ENCODE measurements at places on chromosomes 11 and 22. TPM values are rescaled to one million over a fixed set of nuclear protein-coding genes. Genes with fewer than 3 reads are reported as not detected.
A peak's percentile ranks its signal among the peaks of the same experiment; 100 is the strongest.

GRCh38 chr11:134978388-134979088 lies 566.5 kb upstream of the B3GAT1 start:
- DNase-seq: no peak

DNA sequence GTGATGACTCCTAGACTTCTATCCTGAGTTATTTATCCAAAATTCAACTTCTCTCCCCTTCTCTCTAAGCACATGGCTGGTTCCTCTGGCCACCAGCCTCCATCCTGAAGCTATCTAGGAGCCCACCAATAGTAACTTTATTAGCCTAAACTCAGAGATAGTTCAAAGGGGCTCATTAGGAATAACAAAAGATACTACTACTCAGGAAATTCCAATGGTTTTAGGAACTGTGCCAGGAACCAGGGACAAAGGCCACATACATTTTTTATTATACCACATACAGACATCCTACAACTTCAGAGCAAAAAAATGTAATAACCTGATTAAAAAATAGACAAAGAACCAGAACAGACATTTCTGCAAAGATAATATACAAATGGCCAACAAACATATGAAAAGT lies 27.9 kb downstream of the SLC25A17 start:
- no peak for DNase-seq

DNA sequence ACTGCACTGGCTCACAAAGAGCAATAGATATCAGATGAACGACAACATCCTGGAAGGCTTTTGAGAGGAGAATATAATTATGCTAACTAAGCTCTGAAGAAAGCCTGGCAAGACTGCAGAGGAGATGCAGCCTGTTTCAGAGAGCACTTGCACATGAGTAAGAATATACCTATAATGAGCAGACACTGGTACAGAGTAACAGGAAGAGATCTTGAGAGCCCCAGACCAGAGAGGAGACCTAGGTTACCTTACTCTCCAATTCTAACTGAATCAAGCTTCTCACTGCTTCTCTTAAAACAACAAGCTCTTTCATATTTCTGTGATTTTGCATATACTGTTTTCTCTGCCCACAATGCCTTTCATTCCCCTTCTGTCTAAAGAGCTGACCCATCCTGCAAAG lies 66.5 kb downstream of the FAM168A start:
- DNase-seq: no peak

GRCh38 chr11:2645779-2646118 lies 54.0 kb downstream of the KCNQ1OT1 start:
- DNase-seq: no peak

- no peak for DNase-seq
Measured at GRCh38 chr11:1561266-1561665, 10.8 kb downstream of the DUSP8 start.

GRCh38 chr11:93494357-93494756 lies 48.8 kb downstream of the SMCO4 start:
- no peak for DNase-seq

DNA sequence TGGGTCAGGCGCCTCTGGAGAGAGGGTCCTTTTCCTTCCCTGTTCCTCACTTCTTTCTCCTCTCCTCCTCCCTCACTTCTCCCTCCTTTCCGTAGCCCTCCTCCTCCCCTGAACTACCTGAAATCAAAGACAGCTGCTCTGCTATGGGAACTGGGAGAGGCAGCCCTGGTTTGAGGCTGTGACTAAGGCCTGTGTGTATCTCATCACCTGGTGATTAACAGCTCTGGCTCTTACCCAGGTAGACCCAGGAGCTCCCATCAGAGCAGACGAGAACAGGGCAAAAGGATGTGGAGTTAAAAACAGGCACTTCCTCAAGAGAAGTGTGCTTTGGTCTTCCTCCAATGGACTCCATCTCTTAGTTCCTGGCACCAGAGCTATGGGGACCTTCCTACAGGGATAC lies 5.8 kb downstream of the ISX start:
- no peak for DNase-seq

GRCh38 chr11:65438257-65439151 lies 15.9 kb downstream of the NEAT1 start:
- DNase-seq: no peak

- DNase-seq: peak; percentile 62
Measured at GRCh38 chr11:73288873-73289707, 17.0 kb downstream of the P2RY6 start.

DNA sequence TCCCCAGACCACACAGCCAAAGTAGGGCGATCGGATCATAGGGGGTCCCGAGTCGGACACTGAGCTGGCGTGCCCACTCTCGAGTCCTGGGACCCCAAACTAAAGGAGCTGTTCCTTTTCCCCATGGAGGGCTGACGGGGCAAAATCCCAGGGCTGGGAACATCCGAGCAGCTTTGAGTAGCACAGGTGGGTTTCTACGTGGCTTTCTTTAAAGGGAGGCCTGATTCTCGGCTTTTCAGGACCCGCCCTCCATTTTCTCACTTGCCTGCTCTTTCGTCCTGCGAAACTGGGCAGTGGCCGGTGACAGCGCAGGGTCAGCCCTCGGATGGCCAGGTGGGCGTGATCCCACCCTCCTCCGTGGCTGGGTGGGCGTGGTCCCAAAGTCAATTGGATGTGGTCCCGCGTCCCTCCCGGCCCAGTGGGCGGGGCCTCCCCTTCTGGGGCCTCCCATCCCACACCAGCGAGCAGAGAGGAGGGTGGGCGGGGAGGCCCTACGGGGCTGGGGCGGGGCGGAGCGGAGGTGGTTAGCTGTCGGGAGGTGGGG lies 17.5 kb upstream of the TXNRD2 start:
- DNase-seq: peak; percentile 82

GRCh38 chr11:115891581-115891980 lies 387.4 kb upstream of the CADM1 start:
- DNase-seq: no peak

GRCh38 chr11:68840661-68841653 lies 759 bp downstream of the CPT1A start:
- peak; percentile 54 for DNase-seq

DNA sequence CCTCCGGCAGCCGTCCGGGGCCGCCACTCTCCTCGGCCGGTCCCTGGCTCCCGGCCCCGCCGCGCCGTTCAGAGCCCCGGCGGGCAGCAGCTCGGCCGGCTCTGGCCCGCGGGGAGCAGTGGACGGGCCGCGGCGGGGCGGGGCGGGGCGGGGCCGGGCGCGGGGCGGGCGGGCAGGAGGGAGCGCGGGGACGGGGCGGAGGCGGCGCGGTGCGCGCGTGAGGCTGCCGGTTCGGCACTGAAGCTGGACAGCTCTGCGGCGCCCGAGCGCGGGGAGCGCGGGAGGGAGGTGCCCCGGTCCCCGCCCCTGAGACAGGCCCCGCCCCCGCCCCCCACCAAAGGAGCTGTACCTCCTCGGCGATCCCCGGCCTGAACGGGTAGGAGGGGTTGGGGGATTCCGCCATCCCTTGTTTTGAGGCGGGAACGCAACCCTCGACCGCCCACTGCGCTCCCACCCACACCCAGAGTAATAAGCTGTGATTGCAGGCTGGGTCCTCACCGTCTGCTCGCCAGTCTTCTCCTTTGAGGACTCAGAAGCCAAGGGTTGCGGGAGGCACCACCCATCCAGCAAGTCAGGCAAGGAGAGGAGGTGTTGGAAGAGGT lies at the start of gene DRD2:
Gene DRD2, minus strand, starts transcription at position 239 of the 602 bp plus-strand sequence. CDS start 50,747 bp downstream, outside the sequence.
- no peak for DNase-seq

DNA sequence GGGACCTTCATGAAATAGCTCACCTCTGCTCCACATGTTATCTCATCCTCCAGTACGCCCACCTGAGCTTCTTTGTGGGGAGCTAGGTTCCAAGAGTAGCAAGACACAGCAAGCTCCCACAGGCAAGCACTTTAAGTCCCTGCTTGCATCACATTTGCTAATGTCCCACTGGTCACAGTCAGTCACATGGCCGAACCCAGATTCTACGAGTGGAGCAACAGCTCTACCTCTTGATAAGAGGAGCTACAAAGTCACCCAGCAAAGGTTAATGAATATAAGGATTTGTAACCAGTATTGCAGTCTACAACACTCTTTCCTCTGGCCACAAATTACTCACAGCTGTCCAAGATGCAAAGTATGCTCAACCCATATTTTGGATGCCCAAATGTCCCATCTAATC lies 15.2 kb upstream of the MS4A15 start:
- no peak for DNase-seq

OR2D2 gene
- 0.28 TPM for total RNA-seq

C22orf23 gene
- total RNA-seq: 0.76 TPM

DDTL gene
- total RNA-seq: not detected

USP2 gene
- 28.2 TPM for total RNA-seq

OSBP2 gene
- 4.6 TPM for total RNA-seq
